ENCODE measurements at places on chromosomes 12 and 14.

DNA sequence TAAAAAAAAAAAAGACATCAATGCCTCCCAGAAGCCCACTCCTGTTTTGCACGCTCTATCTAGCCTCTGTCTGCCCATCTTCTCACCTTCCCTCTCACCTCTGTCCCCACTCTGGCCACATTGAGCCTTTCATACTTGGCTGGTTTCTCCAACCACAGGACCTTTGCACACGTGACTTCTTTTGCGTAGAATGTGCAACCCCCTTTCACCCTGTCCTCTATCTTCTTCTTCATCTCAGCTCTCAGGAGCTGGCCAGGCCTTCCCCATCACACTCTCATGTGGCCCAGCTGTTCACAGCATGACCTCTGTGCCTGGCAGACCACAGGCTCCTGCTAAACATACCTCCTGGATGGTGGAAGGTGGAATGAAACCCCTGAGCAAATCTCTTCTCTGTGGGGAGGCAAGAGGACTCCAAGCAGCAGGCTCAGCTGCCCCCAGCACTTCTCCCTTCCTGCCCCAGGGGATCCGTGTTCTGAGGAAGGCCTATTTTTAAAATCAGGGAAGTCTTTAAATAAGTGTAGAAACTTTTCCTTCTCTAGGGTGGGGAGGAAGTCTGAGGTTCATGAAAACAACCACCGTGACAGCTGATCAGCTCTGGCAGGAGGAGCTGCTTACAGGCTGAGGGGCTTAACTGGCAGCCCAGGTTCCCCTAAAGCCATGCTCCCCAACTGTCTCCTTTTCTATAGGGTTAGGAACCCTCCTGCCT is 11.6 kb downstream of the HVCN1 start:
- peak; percentile 56 for DNase-seq

GRCh38 chr14:51811706-51812105 is 48.7 kb upstream of the GNG2 start:
- no peak for DNase-seq

DNA sequence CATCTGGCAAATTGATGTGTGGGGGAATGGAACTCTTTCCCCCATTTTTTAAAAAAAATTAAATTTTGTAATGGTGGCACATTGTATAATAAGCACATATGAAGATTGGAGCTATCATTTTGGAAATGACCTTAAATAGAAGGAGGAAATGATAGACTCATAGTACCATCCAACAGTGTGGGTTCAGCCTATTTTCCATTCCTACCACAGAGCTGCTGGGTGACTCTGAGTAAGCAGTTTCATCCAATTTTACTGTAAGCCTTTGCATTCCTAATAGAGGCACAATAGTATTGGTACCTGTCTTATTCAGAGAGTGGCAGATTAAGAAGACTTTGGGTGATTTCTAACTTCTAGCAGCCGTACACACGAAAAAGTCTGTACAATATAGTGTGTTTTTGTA is 304.5 kb downstream of the RAD51B start:
- DNase-seq, result no peak

- DNase-seq, result no peak
These were observed 49.8 kb downstream of the RIN3 start for GRCh38 chr14:92563359-92563758.

DNA sequence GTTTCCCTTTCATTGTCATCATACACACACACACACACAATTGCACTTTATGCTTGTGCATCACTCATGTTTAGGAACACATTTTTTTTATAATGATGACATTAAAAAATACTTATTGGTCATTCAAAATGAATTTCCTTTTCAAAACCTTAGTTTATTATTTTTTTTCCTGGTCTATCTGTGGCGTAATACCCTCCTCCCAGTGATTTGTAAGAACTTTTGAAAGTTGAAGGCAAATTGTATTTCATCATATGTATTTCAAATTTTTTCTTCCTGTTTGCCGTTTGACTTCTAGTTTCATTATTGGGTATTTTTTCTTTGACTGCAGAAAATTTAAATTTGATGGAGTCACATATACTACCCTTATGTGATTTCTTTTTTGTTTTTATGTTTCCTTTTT is 2.5 kb upstream of the LRRK2 start:
- no peak for DNase-seq
